DND-41 (cell line): ENCODE measurements at places on chromosomes 7 and 10.

- DNase-seq: no peak
Observed at GRCh38 chr7:16502303-16502702, 24.3 kb upstream of the LRRC72 start.

DNA sequence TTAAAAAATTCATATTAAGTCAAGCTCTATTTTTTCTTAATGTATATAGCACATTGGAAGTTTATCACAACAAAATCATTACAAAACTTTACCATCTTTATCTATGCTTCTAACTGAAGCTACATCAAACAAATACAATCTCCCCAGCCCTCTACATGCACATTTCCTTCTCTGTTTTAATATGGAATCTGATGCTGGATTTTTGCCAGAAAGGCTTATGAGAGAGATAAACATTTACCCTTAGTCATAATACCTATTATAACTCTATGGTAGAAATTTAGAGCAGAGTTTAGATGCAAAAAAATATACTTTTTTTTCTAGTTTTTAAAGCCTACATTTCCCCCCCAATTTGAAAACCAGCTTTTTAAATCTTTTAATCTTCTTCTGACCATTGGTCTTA is 1198.6 kb downstream of the GATA3 start:
- no peak for DNase-seq

- DNase-seq: no peak
Observed at GRCh38 chr10:48493083-48493871, 111.6 kb downstream of the ARHGAP22 start.

DNA sequence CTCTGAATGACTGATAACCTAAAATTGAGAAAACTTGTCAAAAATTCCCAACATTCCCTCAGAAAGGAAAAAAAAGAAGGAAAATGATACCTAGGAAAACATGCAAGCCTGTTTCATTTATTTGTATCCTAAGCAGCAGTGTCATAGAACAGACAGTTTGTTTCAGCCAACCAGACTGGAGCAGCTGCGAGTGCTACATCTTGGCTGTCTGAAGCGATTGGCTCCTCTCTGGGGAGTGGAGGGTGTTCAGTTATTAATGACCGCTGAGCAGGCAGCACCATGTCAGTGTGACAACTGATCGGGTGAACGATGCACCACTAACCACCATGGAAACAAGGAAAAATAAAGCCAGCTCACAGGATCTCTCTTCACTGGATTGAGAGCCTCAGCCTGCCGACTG is at the start of gene LRRN3:
LRRN3 (plus strand) TSS at position 282 of the 400 bp plus-strand sequence. CDS start 31,646 bp downstream, outside the sequence.
- no peak for DNase-seq
